ENCODE measurements at places on chromosomes 6 and 20.
A peak's percentile ranks its signal among the peaks of the same experiment; 100 is the strongest.

GRCh38 chr6:21180155-21180554, 413.4 kb upstream of the SOX4 start:
- DNase-seq, result no peak

DNA sequence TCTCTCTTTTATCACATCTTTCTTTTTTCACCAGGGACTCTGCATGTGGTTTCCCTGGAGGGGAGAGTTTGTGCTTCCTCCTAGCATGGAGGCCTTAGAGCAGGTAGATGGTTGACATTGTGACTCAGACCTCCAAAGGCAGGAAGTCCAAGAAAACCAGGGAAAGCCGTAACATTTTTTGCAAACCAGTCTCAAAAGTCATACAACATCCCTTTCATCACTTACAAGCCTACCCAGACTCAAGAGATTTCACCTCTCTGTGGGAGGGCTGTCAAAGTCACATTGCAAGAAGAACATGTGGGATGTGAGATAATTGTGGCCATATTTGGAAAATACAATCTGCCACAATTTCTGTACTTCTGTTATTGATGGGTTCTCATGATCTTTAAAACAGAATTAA, 46.2 kb downstream of the SNRNP48 start:
- no peak for DNase-seq

DNA sequence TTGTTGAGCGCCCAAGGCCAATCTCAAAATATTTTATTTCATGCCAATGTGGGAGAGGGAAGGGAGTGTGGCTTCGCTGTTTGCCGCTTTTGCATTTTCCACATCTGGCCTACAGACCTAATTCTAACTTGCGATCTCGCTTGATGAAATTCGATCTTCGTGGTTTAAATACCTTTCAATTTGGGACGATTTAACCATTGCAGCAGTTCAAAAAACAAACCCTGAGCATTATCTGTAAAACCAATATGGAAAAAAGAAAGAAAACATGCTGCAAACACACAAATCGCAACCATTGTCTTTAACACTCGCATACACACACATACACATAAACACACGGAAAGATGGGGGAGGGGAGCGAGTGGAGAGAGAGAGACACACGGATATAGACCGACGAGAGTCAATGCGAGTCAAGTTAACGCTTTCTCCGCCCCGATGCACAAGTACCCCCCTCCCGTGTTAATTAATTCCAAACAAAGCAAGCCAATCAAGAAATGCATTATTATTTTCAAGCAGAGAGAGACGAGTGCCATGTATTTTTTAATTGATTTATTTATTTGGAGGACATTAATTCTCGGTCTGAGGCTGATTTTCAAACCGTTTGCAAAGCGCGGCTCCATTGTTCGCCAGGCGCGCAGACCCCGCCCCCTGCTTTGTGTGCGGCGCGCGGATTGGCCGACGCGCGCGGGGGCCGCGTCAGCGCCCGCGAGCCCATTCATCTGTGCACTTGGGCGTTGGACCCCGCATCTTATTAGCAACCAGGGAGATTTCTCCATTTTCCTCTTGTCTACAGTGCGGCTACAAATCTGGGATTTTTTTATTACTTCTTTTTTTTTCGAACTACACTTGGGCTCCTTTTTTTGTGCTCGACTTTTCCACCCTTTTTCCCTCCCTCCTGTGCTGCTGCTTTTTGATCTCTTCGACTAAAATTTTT, at the start of gene MARCKS:
Gene MARCKS (plus strand): TSS at position 721 of the 931 bp plus-strand sequence. CDS start 401 bp downstream, outside the sequence.
- DNase-seq, result peak; percentile 95

DNA sequence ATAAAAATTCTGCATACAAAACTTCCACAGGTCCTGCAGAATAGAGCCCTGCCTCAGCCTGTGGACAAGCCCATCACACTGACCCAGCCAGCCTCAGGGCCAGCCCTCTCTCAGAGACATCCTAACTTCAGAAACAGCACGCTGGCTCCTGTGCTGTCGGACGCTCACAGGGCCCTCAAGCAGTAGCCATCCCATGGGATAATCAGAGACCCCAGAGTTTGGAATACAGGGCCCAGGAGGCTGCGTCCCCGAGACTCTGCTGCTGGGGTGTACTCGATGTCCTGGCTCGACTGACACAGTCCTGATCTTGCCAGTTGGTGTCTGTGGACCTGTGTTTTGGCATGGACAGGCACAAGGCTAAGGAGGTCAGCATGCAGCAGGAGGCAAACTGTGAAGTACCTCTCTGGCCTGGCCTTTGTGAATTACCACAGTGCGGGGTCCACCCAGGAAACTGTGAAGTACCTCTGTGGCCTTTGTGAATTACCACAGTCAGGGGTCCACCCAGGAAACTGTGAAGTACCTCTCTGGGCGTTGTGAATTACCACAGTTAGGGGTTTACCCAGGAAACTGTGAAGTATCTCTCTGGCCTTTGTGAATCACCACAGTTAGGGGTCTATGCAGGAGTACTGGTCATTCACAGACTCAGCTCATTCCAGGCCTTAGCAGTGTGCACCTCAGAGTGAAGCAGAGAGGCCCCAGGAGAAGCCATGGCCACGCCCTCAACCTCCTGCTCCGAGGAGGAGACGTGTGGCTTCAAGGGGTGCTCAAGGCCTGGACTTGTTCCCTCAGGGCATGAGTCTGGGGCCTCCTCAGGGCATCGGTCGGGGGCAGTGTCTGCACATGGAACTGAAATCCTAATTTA, 212.4 kb downstream of the SYNDIG1 start:
- no peak for DNase-seq

GRCh38 chr6:82365016-82365795, 1.6 kb downstream of the TPBG start:
- peak; percentile 76 for DNase-seq

DNA sequence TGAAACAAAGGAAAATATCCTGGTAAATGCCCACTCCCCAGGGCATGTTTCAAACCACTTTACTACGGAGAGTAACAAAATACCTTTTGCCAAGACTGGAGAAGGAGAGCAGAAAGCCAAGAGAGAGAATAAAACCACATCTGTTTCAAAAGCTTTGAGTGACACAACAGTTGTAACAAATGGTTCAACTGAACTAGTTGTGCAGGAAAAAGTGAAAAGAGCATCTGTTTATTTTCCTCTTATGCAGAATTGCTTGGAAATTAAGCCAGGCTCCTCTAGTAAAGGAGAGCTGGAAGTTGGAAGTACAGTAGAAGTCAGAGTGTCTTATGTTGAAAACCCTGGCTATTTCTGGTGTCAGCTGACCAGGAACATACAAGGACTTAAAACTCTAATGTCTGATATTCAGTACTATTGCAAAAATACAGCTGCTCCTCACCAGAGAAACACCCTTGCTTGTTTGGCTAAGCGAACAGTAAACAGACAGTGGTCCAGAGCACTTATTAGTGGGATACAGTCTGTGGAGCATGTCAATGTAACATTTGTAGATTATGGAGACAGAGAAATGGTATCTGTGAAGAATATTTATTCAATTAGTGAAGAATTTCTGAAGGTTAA, 2.6 kb downstream of the TDRD6 start:
- no peak for DNase-seq

GRCh38 chr20:10987651-10988383, 314.0 kb upstream of the JAG1 start:
- DNase-seq, result no peak

- no peak for DNase-seq
These were observed 8.3 kb downstream of the KIF3B start for GRCh38 chr20:32285621-32286371.

GRCh38 chr6:69647726-69648125, 149.1 kb downstream of the LMBRD1 start:
- DNase-seq, result no peak

DNA sequence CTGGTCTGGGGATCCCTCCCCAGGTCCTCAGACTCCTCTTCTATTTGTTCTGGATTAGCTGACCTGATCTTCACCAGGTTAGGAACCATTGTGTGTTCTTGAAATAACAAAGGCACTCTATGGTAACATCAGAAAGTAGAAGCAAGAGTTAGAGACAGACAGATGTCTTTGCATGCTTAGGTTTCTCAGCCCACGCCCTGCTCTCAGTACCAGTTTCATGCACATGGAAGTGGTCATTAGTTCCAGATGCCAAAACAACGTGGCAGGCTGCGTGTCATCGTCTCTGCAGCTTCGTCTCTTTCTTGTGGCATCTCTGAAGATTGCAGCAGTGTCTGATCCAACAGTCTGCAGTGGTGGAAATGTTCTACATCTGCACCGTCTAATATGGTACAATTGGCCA, 89.4 kb downstream of the PACRG start:
- no peak for DNase-seq

DNA sequence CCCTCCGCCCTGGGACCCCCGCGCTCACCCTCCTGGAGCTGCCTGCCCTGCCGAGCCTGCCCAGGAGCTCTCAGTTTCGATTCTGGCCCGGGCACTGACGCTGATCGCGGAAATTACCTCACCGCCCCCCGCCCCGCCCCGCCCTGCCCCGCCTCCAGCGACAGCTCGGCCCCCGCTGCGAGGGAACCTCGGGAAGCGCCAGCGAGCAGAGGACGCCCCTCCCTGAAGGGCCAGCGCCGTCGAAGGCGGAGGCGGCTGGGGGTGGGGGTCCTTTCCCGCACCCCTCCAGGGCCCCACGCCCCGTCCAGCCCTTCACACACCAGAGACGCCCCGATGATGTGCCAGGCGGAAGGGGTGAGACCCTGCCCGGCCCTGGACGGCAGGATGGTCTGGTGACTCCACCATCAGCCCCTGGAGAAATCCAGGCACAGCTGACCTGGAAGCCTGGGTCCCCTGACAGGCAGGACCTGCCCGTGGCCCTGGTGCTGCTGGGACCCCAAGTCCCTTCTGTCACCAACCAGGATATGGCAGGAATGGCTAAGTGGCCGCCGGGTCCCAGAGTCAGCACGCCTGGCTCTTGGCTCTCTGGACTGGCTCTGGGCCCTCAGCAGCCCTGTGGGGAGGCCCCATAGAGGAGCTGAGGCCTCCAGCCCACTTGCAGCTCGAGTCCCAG, at the start of gene HELZ2:
Gene HELZ2 (minus strand): TSS at position 84 of the 673 bp plus-strand sequence. CDS start 1,854 bp downstream, outside the sequence.
- no peak for DNase-seq

DNA sequence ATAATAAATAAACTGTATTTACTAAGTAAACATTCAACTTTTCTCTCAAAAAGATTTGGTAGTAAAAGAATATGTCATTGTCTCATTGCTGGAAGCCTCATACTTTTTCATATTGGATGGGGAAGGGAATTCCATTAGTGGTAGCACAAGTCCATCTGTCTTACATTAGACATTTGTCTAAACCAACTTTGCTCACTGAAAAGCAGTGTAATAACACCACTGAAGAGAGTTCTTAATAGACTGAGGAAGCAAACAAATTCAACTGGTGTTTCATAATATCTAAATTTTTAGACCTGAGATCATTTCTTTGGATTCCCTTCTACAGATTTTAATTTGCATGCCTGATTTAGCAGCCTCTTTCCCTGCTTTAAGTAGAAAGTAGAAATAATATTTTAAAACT, 62.7 kb downstream of the PLCB1 start:
- DNase-seq, result no peak

- DNase-seq, result peak; percentile 82
These were observed 57.9 kb upstream of the MAP7 start for GRCh38 chr6:136607932-136608772.

DNA sequence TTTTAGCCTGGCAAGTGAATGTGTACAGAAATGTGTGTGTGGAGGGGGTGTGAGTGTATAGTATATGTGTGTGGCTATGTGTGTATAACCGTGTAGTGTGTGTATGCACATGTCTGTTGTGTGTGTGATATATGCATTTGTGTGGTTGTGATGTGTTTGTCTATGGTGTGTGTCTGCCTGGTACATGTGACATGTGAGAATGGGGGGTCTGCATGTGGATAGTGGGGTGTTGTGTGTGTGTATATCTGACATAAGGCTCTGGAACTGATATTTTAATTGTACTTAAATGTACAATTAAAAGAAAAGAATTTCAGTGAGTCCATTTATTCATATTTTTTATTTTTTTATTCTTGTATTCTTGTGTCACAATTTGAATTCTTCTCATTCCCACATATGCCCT, 57.2 kb upstream of the CNR1 start:
- no peak for DNase-seq

GRCh38 chr6:43723737-43724295, 36.2 kb upstream of the MRPS18A start:
- DNase-seq, result peak; percentile 85

DNA sequence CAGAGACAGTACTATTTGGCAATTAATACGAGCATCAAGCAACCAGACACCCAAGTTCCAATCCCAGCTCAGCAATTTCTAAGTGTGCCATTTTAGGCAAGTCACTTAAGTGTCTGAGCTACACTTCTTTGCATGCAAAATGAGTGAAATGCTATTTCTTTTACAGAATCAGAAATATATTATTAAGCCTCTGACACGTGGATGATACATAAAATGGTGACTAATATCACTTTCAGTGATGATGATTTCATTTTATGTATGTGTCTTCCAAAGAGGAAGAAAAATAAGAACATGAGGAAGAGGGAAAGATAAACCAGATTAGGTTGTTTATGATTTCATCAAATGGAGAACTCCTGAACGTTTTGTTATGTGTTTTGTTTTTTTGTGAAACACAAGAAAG, 158.6 kb downstream of the TSHZ2 start:
- no peak for DNase-seq

DNA sequence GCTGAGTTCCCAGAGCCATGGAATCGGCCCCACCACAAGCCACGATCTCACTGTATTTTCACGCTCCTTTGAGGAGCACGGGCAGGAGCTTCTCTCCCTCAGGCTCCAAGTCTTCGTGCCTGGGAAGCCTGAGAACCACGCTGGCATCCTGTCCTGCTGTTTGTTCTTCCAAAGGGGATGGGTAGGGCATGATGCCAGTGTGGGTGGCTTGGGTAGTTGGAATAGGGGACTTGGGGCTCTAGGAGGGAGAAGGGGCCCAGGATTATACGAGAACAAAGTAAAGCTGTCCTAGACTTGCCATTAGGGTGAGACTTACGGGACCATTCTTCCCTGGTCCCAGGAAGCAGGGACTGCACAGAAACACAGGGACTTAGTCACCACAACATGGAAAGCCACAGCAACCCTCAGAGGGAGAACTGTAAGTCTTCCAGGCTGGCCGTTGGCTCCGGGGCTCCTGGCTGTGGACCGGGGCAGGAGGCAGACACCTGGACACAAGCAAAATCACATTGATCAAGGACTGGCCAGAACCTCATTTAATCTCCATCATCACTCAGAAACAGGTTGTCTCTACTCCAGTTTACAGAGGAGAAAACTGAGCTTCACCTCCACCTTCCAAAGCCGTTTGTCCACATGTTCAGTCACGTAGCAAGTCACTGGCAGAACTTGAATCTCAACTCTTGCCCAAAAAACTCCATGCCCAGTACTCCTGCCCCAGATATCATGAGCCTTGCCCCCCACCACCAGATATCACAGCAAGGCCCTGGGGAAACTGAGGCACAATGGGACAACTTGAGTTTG, 1.3 kb downstream of the CCN5 start:
- no peak for DNase-seq

- DNase-seq, result no peak
These were observed 272.7 kb upstream of the PLCB4 start for GRCh38 chr20:8796088-8796660.
